ENCODE measurements at places on chromosomes 11 and 22. TPM values are rescaled to one million over a fixed set of nuclear protein-coding genes. Genes with fewer than 3 reads are reported as not detected.

- no peak for DNase-seq
Measured at GRCh38 chr22:50536226-50536625, 6.4 kb upstream of the TYMP start.

GRCh38 chr22:47128622-47129215 lies 366.3 kb downstream of the TBC1D22A start:
- no peak for DNase-seq

The TMPRSS6 gene
- not detected for polyA plus RNA-seq

DNA sequence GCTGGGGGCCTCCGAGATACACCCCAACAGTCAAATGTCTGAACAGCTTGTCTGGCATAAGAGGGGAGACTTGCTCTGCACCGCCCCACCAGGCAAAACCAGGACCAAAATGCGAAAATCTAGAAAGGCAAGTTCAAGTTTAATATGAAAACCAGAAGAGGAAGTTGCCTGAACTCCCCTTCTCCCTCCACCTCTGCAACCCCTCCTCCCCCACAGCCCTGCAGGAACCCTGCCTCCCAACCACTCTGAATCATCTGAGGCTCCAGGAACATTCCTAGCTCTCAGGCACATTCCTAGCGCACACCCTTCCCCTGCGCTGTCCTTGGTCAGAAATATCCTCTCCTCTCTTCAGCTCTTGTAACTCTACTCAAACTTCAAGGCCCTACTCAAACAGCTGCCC lies 36.7 kb downstream of the ISX start:
- DNase-seq = no peak

DNA sequence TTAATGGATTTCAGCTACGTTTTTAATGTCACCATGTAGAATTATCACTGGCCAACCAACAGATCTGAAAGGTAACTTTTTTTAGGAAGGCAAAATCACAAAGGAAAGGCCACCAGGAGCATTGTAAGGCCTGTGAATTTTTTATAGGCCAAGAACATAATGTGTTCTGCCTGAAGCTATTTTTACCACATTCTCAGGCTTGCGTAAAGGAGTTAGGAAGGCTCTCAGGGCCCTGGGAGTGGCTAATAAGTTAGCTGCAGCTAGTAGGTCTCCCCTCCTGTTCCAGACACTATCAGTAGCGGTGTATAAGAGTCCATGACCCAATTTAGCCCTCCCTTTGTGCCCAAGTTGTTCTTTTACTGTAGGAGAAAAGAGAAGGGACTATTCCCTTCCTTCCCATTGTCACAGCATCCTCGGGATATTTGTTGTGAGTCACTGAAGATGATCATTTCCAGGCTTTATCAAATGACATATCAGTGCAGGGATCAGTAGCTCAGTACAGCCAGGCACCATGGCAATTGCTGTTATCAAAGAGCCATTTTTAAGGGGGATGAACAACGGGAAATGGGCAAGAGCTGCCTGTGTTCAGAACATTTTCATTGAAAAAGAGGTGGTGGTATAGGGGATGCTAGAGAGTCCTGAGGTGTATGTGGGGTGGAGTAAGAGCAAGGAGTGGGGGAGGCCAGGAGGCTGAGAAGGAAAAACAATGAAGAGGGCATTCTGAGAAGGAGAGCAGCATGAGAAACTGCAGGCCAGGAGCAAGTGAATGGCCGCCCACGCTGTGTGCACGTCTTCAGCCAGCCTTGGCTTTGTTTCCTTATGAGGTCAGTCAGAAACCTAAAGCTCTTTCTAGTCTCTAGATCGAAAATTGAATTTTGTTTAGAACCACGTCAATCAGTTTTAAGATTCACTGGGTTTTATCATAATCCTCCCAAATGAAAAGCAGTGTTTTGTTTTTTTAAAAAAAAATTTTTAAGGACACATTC lies 940.3 kb downstream of the NTM start:
- DNase-seq = no peak

DNA sequence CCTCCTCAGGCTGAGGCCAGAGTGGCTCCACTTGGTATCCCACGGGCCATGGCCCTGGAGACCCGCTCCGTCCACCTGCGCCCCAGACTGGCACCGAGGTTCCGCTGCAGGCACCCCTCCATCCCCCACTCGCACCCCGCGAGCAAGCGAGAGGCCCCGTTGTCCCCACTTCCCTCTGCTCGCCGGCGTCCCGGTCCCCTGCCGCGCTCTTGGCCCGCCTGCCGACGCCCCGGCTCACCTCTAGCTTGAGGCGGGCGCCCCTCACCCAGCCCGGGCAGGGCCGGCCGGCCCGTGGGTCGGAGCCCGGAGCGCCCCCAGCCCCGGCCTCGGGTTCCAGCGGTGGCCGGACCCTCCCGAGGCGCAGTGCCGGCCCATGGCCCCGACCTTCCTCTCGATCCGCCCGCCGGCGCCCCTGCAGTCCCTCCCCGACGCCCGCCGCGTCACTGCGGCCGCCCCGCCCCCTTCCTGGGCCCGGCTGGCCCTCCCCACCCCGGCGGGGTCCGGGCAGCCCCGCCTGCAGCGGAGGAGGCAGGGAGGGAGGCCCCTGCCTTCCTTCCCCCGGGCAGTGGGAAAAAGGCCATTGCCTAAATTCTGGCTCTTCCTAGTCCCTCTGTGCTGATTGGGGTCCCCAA lies at the start of gene PITPNM1:
TSS of gene PITPNM1 (minus strand) at position 414 of the 632 bp plus-strand sequence. CDS start 1,183 bp downstream, outside the sequence.
- DNase-seq = peak; percentile 85

GRCh38 chr11:22466351-22466750 lies 128.2 kb downstream of the SLC17A6 start:
- no peak for DNase-seq

The KRTAP5-10 gene
- not detected for polyA plus RNA-seq

DNA sequence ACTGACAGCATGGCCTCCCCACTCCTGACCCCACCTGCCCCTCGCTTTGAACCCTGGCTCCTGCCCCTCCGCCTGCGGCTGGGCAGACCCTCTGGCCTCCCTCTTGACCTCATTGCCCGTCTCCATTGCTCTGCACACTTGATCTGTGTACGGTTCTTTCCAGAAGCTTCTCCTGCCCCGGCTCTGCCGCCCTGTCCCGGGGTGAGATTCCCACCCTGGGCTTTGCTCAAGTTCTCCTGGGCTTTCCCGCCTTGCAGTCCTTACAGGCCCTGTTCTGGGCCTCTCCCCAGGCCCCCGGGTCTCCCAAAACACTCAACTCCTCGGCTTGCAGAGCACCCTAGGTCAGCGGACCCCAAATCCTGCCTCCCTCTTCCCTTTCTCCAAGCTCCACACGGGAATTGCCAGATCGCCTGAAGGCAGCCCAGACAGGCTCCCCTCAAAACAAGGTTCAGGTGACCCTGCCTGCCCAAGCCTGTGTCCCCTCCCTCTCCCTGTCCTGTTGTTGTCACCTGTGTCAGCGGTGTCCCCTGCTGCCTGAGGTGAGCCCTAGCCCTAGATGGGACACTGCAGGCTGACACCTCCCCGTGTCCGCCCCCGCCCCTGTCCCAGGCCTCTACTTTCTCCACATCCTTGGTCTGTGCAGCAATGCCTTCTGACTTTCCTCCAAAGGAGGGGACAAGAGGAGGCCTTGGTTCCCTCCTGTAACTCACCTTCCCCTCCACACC lies 1.5 kb downstream of the GAL start:
- no peak for DNase-seq

The VPS51 gene
- 206 TPM for polyA plus RNA-seq

The MS4A4A gene
- polyA plus RNA-seq = 0.72 TPM

The PANX3 gene
- polyA plus RNA-seq = not detected

DNA sequence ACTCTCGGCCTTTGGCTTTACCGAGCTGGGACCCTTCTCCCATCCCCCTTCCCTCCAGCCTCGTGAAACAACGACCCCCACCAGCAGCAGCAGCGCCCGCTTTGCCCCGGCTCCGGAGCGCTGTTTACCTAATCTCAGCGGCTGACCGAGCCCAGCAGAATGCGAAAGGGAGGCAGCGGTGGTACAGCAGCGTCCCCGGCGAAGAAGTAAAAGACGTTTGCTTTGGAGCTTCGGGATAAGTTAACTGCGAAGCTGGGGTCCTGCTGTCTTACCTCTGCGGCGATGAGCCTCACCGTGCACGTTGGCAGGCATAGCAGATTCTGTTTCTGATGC lies 2.0 kb upstream of the LARGE1 start:
- peak; percentile 58 for DNase-seq

The KCNJ1 gene
- polyA plus RNA-seq = not detected

DNA sequence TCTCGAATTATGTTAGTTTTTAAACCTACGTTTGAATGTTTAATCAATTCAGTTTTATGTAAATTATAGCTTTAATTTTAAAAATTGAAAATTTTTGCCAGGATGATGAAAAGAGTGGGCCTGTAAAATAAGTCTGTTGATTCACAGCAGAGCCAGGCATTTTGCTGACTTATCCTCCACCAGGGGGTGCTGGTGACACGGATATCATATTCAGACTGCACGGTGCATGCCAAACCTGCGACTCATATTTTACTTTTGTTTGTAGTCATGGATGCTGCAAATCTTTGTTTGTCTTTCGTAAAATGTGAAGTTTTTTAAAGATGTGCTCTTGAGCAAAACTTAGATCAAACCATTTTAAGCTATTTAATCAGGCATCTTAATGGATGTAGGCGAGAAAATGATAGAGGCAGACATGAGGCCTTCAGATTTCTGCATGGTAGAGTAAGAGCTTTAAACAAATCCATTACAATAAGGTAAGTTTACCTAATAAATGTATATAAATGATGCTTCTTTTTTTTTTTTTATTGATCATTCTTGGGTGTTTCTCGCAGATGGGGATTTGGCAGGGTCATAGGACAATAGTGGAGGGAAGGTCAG lies 3.6 kb upstream of the OR8B3 start:
- peak; percentile 67 for DNase-seq

The NAV2 gene
- 1.1 TPM for polyA plus RNA-seq

- DNase-seq = no peak
Measured at GRCh38 chr22:32181043-32181442, 21.9 kb upstream of the C22orf42 start.

The RBM4 gene
- polyA plus RNA-seq = 139 TPM

GRCh38 chr11:8220261-8221045 lies 43.2 kb downstream of the LMO1 start:
- no peak for DNase-seq

The TESMIN gene
- 0.79 TPM for polyA plus RNA-seq

Measured in B cell (primary cell).